ENCODE measurements at places on chromosomes 5 and 9. TPM values are rescaled to one million over a fixed set of nuclear protein-coding genes. Genes with fewer than 3 reads are reported as not detected.

DNA sequence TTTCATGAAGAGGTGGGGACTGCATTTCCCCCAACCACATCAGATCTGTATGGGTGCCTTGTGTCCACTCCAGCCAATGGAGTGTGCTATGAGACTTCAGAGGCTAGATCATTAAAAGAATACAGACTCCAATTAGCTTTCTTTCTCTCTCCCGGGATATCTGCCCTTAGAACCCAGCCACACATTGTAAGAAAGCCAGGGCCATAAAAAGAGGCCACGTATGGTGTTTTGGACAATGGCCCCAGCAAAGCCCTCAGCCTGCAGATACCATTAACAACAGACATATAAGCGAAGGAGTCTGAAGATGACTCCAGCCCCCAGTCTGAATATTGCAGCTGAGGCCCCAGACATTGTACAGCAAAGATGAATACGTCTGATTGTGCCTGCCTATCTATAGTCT is 21.5 kb downstream of the IL6ST start:
- no peaks in the 10 kb centered on the region for H3K27me3 ChIP-seq
- no peaks in the 10 kb centered on the region for H3K4me1 ChIP-seq
- H3K27ac ChIP-seq: no peak overlapping the region
- no peak overlapping the region for H3K4me3 ChIP-seq

DNA sequence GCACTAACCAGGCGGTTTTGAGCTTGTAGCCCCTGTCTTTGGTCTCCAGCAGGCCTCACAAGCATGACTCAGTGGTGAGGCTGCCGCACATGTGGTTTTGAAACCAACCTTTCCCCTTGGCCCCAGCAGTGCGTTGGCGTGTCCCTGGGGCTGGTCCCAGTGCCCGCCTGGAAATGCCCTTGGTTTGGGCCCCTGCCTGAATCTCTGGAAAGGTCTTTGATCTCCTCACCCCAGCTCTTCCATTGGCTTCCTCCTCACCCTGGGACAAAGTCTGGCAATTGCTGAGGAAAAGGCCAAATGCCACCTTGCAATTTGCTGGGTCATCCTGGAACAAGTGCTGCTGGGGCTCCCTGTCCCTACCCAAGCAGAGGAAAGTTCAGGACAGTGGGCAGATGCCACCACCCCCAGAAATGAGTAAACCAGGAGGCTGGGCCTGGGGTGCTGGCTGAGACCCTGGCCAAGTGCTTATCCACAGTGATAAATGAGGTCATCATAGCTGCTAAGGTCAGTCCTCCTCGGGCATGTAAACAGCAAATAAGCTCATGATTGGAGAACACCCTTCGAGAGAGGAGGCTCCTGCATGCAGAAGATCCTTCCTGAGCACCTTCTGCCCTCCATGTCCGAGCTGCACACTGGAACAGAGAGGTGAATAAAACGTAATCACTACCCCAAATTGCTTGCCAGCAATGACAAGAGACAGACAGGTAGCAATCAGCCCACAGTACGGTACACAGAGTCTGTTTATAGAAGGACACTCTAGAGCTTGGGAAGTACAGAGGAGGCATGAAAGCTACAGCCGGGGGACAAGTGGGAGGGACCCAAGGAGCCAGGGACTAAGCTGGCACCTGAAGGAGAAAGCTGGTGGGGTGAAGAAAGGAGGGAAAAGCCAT is 98.9 kb upstream of the CPEB4 start:
- no peak overlapping the region for H3K27ac ChIP-seq
- no peaks in the 10 kb centered on the region for H3K27me3 ChIP-seq
- no peaks in the 10 kb centered on the region for H3K4me1 ChIP-seq
- no peak for DNase-seq

DNA sequence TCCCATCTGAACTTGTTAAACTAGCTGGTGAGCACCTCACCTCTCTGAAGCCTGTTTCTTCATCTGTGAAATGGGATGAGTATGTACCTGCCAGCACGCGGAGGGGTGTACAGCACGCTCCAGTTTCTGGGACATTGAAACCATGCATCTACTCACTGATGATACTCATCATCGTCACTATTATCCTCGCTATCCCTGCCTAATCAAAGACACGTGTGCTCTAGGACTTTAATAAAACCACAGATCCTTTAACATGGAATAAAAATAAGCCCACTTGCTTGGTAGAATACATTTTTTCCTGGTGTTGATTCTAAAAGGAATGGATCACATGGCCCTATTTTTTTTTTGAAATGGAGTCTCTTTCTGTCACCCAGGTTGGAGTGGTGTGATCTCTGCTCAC is 37.3 kb upstream of the POMT1 start:
- no peak overlapping the region for H3K27ac ChIP-seq
- DNase-seq: no peak
- H3K36me3 ChIP-seq: peaks cover 8% of the 10 kb centered on the region
- peaks cover 9% of the 10 kb centered on the region for H3K4me1 ChIP-seq
- no peak overlapping the region for H3K4me3 ChIP-seq
- H3K27me3 ChIP-seq: no peaks in the 10 kb centered on the region

DNA sequence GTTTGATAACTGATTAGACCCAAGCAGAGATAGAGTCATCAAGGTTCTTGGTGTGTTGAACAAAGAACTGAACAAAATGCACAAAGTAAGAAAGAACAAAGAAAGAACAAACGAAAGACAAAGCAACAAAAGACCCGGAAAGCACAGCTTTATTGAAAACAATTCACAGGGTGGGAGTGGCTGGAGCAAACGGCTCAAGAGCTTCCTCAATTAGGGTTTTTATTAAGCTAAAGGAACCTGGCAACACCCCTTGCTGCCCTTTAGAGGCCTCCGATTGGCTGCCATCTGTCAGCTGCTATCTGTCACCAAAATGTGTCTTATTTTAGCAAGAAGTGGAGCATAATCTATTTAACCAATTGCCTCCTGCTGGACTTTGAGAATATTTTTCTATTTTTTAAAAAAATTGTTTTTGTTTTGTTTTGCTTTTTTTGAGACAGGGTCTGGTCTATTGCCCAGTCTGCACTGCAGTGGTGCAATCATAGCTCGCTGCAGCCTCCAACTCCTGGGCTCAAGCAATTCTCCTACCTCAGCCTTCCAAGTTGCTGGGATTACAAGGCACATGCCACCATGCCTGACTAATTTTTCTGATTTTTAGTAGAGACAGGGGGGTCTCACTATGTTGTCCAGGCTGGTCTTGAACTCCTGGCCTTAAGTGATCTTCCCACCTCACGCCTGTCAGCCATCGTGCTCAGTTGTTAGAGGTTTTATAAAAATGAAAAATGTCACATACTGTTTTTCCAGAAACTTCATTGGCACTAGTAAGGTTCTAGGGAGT is 7.7 kb upstream of the ABO start:
- no peaks in the 10 kb centered on the region for H3K27me3 ChIP-seq
- H3K27ac ChIP-seq: no peak overlapping the region
- H3K4me1 ChIP-seq: no peaks in the 10 kb centered on the region
- H3K4me3 ChIP-seq: no peak overlapping the region

The FXN gene
- total RNA-seq: 17.8 TPM

The ORM2 gene
- 0.91 TPM for total RNA-seq
